Activated naive CD4-positive, alpha-beta T cell treated with anti-CD3 and anti-CD28 coated beads for 36 hours (primary cell): ENCODE measurements at places on chromosomes 3 and 15.

GRCh38 chr15:48449734-48450133 is 118.5 kb downstream of the DUT start:
- H3K4me3 ChIP-seq = no peak overlapping the region
- H3K36me3 ChIP-seq = no peaks in the 10 kb centered on the region
- H3K27ac ChIP-seq = no peak overlapping the region
- H3K27me3 ChIP-seq = peaks cover 3% of the 10 kb centered on the region

DNA sequence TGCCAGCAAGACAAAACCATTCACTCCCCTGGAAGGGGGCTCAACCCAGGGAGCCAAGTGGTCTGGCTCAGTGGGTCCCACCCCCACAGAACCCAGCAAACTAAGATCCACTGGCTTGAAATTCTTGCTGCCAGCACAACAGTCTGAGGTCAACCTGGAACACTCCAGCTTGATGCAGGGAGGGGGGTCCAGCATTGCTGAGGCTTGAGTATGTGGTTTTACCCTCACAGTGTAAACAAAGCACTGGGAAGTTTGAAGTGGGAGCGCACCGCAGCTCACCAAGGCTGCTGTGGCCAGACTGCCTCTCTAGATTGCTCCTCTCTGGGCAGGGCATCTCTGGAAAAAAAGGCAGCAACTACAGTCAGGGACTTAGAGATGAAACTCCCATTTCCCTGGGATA is 81.7 kb downstream of the MSL2 start:
- H3K4me1 ChIP-seq = peaks cover 7% of the 10 kb centered on the region
- no peak overlapping the region for H3K27ac ChIP-seq
- no peaks in the 10 kb centered on the region for H3K36me3 ChIP-seq

DNA sequence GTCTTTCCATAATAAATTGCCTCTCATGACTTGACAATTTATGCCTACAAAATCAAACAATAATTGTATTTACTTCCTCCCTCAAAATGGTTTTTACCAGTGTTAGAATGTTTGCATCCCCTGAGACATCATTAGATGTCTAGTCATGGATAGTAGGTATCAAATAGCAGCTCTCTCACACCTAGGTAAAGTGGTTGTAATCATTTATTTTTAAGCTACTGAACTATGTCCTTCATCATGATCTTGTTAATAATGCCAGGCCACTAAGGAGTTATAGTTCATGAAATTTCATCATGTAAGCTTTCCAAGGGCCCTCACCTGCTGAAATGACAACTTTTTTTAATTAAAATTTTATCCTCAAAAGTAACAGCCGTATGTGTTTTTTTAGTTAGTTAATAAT is 134.1 kb downstream of the ARPP21 start:
- H3K36me3 ChIP-seq = no peaks in the 10 kb centered on the region
- DNase-seq = no peak
- H3K27me3 ChIP-seq = no peaks in the 10 kb centered on the region
- no peak overlapping the region for H3K4me3 ChIP-seq
- H3K27ac ChIP-seq = no peak overlapping the region

- peaks cover 19% of the 10 kb centered on the region for H3K27me3 ChIP-seq
- H3K4me1 ChIP-seq = no peaks in the 10 kb centered on the region
- no peak overlapping the region for H3K27ac ChIP-seq
- no peaks in the 10 kb centered on the region for H3K36me3 ChIP-seq
Observed at GRCh38 chr3:149316437-149316836, 17.0 kb downstream of the TM4SF18 start.

- no peak overlapping the region for H3K27ac ChIP-seq
- no peak for DNase-seq
- no peak overlapping the region for H3K4me3 ChIP-seq
- H3K4me1 ChIP-seq = peaks cover 33% of the 10 kb centered on the region
Observed at GRCh38 chr3:187972454-187972853, 181.5 kb upstream of the LPP start.

- no peak for DNase-seq
- H3K4me3 ChIP-seq = no peak overlapping the region
- H3K27me3 ChIP-seq = peaks cover 3% of the 10 kb centered on the region
- no peak overlapping the region for H3K27ac ChIP-seq
Observed at GRCh38 chr15:43251185-43251870, 15.4 kb downstream of the TGM5 start.

DNA sequence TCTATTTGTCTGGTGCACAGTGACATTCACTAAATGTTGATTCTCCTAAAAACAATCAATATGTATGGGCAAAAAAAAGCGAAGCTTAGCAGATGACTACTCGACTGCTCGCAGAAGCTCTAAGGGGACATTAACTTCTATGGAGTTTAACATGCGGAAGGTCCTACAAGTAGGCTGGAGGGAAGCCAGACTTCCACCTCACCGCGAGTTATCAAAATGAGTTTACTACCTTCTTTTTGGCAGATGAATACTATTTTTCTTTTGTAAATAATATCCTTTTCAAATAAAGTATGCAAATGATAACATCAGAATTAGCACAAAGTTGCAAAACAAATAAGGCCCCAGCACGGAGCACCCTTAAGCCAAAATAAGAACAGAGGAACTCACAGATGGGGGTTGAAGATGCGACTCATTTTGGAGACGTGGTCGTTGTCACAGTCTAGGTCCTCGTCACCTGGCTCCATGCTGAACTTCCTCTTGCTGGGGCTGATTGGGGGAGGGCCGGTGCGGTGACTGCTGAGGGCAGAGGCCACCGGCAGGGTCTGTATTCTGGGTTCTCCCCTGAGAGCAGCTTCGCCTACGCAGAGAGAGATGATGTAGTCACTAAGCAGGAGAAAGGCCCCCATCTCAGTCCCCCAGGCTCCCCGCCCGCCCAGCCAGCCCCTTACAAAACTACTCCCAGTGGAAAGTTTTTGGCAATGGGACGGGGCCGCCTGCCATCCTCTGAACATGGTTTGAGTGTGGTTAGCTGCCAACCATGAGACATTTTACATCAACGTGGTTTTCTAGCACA is 42.1 kb downstream of the VGLL4 start:
- DNase-seq = peak; percentile 19
- no peaks in the 10 kb centered on the region for H3K27me3 ChIP-seq
- no peak overlapping the region for H3K27ac ChIP-seq
- H3K36me3 ChIP-seq = peaks cover 30% of the 10 kb centered on the region

DNA sequence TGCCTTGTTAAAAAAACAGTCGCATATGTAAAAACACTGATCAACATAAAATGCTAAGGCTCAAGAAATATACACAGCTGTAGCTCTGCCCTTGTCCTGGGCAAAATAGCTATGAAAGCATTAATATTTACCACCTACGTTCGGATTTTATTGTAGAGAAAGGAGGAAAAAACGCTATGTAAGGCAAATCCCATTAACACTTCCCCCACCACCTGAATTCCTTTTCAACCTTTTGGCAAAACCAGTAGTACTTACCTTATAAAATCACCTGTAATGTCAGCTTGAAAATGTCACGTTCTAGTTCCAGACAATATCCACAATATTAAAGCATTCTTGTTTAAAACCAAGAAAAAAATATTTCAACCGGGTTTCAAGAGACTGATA is 3.6 kb downstream of the TRA2B start:
- H3K4me3 ChIP-seq = peak overlapping the region; percentile 100
- peaks cover 83% of the 10 kb centered on the region for H3K36me3 ChIP-seq
- H3K27me3 ChIP-seq = no peaks in the 10 kb centered on the region
- no peak for DNase-seq
- peak overlapping the region; percentile 100 for H3K27ac ChIP-seq
- H3K4me1 ChIP-seq = peaks cover 50% of the 10 kb centered on the region

DNA sequence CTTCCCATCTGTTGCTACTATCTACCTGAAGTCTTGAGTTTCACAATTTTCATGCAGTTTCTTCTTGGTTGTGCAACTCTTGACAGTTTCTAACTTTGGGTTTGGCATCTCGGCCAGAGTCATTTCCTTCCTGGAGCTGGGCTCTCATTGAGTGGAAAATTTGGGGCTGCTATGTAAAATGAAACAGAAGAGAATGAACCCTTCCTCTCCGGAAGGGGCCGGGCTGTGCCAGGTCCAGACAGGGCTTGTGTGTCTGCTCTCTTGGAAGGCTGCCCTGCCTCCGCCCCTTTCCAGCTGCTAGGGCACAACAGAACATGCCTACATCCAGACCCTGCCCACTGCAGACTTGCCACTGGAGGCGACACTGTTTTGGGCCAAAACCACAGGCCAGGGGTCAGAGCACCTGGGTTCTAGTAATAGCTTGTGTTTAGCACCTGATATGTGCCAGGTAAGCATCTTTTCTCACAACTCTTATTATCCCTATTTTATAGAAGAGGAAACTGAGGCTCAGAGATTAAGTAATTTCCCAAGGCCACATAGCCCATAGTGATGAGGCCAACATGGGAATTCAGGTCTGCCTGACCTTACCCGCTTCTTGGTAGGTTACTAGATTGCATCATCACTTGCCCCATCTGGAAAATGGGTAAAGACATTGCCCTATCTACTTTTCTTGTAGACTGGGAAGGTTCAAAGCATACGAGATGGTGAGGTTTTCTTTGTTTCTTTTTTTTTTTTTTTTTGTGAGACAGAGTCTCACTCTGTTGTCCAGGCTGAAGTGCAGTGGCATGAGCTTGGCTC is 25.0 kb downstream of the IRAK2 start:
- peaks cover 3% of the 10 kb centered on the region for H3K36me3 ChIP-seq
- peak; percentile 77 for DNase-seq
- peak overlapping the region; percentile 35 for H3K4me3 ChIP-seq
